Keratinocyte (primary cell): ENCODE measurements at places on chromosomes 5 and 9. TPM values are rescaled to one million over a fixed set of nuclear protein-coding genes. Genes with fewer than 3 reads are reported as not detected.

DNA sequence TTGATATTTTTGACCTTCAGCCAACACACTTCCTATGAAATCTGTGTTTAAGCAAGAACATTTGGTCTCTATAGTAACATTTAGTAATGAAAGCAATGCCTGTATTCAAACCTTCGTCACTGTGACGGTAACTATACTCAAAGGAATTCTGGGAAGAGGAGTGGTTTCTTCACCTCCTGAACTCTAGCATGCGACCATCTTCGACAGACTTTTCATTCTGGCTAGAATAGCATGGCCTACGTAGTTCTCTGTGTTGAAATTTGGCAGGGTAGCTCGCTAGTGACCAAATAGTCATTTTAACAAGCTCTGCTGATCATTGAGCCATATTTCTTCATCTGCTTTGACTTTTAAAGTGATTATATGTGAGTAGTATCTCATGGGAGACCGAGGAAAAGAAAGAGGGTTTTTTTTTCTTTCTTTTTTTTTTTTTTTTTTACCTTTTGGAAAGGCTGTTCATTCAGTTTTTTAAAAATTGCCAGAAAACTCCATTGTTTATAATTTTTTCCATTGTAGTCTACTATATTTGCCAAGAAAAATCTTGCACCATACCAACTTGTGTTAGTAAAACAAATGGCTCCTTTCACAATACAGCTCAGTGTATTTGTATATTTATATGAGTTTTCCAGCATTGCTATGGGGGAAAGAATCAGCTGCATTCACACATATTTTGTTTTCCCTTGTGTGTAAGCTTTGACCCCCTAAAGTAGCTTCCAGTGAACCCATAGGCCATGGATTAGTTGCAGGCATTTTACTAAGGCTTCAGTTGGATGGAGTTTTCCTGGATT is 166.8 kb downstream of the NNT start:
- no peak for DNase-seq

DNA sequence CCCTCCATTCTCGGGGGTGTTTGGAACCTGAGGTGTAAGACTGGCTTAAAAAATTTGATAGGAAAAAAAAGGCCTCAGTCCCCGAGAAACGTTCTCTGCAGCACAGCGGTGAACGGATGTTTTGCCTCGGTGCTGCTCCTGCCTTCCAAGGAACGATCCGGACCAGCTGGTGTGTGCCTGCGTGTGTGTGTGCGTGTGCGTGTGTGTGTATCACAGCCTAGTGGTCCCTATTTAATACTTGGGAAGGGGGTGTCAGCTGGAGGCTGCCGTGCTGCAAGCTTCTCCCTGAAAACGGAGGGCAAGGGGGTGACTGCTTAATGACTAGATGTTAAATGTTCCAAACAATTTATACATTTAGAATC is 76.9 kb downstream of the LHX2 start:
- DNase-seq = no peak

HCN1 gene
- polyA plus RNA-seq = not detected in 3 replicates

DNA sequence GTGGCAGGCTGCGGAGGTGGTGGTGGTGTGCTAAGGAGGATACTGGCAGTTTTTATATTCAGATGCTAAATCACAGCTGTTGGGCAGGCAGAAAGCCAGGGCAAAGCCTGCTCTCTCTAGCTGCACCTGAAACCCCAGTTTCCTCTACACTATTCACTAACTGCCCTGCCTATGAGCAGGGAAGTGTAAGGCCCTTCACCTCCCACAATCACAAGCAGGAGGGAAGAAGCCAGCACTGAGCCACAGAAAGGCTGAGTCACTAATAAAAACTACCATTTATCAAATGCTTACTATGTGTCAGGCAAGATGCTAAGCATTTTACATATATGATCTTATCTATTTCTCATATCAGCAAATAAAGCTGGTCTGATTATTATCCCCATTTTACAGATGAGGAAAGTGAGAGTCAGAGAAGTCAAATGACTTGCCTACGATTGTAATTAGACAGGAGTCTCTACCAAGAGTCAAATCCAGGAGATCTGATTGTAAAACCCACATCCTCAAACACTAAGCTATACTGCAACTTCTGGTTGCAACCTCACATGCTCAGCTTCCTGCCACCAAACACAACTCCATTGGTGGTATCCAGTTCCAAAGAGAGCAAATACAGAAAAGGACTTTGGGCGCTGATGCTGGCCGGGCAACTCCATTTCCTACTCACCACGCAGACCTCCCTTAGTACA is 17.7 kb upstream of the IL6ST start:
- DNase-seq = no peak

DNA sequence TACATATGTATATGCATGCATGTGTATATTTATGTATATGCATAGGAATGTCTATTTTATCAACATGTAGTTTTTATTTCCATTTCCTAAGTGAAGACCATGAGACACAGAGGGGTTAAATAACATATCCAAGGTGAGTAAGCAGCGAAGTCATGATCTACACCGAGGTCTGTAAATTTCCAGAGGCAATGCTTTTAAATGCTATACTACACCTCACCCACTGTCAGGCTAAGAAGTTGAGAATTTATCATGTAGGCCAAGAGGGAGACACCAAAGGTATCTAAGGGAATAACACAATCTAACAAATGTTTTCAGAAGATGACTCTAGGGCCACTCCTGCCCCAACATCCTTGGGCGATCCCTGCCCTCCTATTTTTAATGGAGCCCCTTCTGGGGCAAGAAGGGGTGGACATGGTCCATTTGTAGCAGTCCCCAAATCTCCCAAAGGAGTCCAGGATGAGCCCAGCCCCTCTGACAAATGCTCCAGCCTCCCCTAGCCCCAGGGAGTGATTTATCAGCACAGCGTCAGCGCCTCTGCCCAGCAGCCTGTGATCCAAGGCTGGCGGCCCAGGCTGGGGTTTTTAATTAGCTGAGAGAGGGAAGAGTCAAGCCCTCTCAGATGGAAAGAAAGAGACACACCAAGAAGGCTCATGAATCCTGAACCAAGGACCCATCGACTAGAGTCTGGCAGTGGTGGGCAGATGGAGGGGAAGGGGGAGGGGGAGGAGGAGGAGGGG is 339.9 kb downstream of the ASTN2 start:
- no peak for DNase-seq

DNA sequence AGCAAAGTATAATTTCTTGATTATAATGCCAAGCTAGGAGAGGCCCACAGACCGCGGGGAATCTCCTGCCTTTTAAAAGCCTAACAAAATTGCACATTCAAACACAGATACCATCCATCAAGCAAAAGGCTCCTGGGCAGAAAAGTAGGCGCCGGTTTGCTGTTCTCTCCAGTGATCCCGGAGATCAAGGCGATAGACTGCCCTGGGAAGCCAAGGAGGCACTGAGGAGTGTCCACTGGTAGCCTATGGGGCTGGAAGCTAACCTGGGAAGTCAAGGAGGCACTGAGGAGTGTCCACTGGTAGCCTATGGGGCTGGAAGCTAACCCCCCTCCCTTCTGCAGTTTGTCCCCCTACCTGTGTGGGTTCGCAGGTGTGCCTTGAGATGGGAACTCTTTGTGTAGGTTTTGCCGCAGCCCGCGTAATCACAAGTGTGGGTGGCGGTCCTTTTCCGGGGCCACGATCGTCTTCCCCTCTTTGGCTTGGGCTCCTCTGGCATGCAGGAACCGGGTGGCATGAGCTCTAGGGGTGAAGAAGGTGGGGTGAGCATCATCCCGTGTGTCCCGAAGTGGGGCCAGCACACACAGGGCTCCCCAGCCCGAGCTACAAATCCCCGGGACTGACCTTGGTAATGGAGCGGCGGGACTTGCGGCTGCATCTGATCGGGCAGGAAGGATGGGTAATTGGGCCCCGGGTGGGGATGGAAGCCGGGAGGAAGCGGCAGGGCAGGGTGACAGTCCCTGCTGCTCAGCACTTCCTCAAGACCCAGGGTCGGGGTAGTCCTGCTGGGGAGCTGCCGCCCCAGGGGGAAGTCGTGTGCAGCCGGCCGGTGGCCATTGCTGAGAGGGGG is 2.7 kb downstream of the KLF4 start:
- no peak for DNase-seq

DNA sequence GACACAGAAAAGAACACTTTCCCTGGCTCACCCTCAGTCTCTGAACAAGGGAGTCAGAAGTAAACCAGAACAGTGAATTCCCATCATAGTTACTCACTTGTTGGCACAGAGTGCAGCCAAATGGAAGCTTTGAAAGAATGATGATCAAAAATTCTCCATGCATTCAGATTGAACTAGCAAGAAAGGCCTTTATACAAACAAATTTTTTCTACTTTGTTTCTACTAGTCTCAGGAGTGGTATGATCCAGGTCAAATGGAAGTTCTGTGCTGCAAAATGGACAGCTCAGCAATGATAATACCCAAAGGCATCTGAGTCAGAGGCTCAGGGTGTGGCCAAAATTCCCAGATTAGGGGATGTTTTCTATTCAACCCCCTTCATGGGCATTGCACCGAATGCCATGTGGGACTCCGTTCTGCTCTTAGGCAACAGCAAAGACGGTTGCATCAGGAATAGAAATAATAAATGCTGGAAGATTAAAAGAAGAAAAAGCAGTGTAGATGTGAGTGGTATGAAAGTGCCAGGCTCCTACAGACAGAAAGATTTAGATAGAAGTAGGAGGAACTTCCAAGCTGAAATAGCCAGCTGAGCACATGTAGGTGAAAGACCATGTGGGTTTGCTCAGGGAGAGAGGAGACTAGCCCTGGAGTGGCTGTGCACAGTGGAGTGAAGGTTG is 24.0 kb upstream of the ASPN start:
- peak; percentile 64 for DNase-seq

TAL2 gene
- 0.10 to 0.30 TPM in 2 of 3 replicates, not detected in the other for polyA plus RNA-seq

- DNase-seq = no peak
Observed at GRCh38 chr5:91162534-91163381, 220.4 kb downstream of the ARRDC3 start.

PRXL2C gene
- polyA plus RNA-seq = 4.2 to 10.1 TPM (median 8.6 TPM) in 3 replicates

- DNase-seq = no peak
Observed at GRCh38 chr5:17046320-17046719, 110.2 kb upstream of the MYO10 start.

- no peak for DNase-seq
Observed at GRCh38 chr9:129140397-129141065, 29.3 kb downstream of the PTPA start.
